ENCODE measurements at places on chromosomes 2 and 18.

DNA sequence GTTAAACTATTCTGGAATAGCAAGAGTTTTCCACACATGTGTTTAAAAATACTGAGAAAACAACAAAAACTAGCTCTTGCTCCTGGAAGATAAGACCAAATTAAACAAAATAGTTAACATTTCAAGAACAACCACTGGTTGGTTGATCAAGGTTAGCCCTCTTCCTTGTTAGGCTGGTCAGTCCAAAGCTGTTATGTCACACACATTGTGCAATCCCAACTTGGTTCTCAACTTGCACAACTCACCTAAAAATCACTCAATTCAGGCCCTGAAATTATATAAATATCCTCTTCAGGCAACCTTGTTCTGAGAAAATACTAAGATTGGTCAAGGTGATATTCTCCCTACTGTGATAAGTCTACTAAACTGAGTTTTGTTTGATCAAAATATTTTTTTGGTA lies 169.7 kb upstream of the LRP1B start:
- no peak for DNase-seq

- DNase-seq, result no peak
These were observed 124.1 kb downstream of the EN1 start for GRCh38 chr2:118723394-118723793.

DNA sequence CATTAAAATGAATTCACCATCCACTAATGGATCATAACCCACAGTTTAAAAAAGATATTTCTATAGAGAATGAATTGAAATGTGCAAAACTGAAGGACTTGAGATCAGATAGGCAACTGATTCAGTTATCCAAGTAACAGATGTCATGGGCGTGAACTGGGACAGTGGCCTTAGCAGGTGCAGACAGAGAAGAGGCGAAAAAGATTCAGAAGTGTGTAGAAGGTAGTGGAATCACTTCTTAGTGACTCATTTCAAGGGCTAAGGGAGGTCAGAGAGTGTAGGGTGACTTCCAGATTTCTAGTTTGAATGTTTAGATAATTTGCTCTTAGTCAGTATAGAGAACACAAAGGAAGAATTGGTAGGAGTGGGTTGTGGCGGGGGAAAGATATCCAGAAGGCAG lies 79.7 kb downstream of the EHBP1 start:
- no peak for DNase-seq

GRCh38 chr2:157155992-157156391 lies 101.5 kb upstream of the GALNT5 start:
- DNase-seq, result no peak

- no peak for DNase-seq
These were observed 4.8 kb downstream of the LIPT1 start for GRCh38 chr2:99159594-99159993.

GRCh38 chr2:218273908-218274249 lies 3.6 kb downstream of the PNKD start:
- DNase-seq, result no peak

- DNase-seq, result no peak
These were observed 198.5 kb downstream of the TNS1 start for GRCh38 chr2:217804338-217804737.

DNA sequence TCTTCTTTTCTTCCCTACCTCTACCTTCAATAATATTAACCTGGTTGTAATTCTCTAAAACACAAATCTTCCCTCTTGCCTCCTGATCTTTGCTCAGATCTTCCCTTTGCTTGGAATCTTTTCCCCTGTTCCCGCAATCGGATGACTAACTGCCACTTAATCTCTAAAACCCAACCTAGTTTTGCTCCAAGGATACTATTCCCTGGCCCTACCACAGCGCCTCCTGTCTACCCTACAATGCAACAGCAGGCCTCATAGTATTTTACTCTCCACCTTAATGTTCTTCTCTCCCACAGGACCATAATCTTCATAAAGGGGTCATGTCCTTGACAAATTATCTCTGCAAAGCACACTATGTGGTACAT lies 246.8 kb upstream of the TNP1 start:
- peak; percentile 18 for DNase-seq

GRCh38 chr18:61336766-61337165 lies 3.5 kb downstream of the CDH20 start:
- no peak for DNase-seq

GRCh38 chr2:48423376-48423775 lies 106.6 kb upstream of the STON1 start:
- no peak for DNase-seq

DNA sequence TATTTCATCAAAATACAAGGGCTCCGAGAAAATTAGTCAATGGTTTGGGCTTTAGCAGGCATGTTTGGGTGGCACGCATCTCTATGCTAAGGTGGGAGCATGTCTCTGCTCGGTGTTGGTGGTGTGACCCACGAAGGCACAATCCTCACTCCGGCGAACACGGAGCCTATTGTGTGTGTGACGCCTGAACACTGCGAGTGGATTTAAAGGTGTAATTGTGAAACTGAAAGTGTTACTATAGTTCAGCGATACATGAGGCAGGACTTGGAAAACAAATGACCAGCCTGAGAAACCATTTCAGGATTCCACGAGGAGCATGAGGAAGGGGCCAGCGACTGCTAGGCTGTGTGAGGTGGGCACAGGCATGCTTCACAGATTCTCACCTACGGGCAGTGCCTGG lies 41.7 kb upstream of the LDLRAD4 start:
- DNase-seq, result no peak

- no peak for DNase-seq
These were observed 2.5 kb upstream of the ADRA2B start for GRCh38 chr2:96118698-96119388.

DNA sequence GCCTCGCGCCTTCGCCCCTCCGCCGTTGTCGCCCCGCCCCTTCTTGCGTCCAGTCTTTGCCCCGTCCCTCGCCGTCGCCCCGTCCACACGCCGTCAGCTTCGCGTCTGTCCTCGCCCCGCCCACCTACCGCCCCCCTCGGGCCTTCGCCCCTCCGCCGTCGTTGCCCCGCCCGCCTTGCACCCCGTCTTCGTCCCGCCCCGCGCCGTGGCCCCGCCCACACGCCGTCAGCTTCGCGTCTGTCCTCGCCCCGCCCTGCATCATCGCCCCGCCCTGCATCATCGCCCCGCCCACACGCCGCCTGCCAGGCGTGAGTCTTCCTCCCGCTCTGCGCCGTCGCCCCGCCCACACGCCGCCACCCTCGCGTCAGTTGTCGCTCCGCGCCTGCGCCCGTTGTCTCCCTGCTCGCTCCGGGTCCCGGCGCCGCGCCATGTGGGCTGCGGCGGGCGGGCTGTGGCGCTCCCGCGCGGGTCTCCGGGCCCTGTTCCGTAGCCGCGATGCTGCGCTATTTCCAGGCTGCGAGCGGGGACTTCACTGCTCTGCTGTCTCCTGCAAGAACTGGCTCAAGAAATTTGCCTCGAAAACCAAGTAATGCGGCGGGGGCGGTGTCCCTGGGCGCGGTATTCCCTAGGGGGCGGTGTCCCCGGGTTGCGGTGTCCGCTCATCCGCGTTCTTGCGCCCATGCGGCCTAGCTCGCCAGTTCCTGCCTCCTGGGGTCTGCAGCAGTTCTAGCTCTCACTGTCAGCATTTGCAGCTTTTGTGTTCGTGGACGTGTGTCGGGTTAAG lies at the start of gene RBFA:
Gene RBFA (plus strand): TSS at position 367 of the 784 bp plus-strand sequence. CDS start 62 bp downstream, at position 429.
- peak; percentile 90 for DNase-seq

DNA sequence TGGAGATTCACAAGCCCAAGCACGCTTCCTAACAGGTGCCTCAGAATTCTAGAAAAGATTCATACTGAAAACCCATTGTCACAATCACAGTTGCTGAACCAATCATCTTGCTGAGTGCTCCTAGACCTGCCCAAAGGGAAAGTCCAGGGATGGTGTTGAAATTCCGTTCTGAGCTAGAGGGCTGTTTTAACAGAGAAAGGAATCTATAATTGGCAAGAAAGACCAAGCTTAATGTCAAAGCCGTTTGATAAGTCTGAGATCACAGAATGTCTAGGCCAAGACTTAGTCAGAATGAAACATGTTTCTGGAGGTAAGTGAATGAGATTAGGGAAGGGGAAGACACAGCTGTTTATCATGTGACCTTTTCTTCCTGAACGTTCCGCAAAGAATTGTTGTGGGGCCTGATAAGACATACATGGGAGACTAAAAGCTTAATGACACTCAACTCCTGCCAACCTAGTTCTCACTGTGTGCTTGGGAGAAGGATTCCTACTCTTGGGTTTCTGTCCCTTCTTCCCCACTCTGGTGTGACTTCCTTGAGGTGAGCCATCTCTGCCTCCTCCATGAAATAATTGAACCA lies 27.5 kb downstream of the PMAIP1 start:
- no peak for DNase-seq

GRCh38 chr18:76075777-76076176 lies 419.3 kb downstream of the ZNF516 start:
- no peak for DNase-seq

DNA sequence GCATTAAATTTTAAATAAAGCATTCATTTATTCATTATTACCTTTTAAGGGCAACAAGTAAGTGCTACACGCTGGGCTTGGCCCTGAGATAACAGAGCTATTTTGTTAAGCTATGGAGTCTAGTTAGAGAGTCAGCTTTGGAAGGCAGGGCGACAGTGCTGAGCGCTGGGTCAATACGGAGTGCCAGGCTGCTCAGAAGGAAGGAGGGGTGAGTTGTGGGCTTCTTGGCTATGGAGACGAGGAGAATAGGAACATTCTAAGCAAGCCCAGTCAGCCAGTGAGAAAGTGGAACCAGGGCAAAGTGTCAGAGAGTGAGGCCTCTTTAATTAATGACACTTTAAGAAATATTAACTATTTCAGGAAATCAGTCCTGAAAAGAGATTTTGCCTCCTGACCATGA lies 288.4 kb downstream of the LRRTM1 start:
- DNase-seq, result no peak

- DNase-seq, result no peak
These were observed 90.2 kb upstream of the ODC1 start for GRCh38 chr2:10538224-10538894.
